ENCODE measurements at places on chromosomes 6 and 20.

DNA sequence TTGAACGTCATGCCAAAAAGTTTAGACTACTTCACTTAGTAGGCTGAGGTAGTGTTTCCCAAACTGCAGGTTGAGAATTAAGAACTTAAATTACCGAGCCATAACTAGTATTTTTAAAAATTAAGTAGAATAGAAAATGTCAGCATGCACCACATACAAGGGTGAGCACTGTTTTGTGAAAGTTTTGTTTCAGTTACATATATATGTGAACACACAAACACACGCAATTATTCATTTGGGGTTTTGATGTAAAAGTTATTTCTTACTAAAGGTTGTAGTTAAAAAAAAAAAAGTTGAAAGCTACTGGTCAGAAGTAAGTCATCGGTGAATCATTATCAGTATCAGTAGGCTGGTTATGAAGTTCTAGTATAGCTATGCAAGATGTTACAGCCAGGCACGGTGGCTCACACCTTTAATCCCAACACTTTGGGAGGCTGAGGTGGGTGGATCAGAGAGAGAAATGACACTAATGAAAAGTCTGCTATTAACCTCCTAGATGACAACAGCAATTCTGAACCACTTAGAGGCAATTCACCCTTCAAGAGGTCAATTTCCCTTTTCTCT lies 24.1 kb downstream of the FASTKD5 start:
- DNase-seq: no peak

DNA sequence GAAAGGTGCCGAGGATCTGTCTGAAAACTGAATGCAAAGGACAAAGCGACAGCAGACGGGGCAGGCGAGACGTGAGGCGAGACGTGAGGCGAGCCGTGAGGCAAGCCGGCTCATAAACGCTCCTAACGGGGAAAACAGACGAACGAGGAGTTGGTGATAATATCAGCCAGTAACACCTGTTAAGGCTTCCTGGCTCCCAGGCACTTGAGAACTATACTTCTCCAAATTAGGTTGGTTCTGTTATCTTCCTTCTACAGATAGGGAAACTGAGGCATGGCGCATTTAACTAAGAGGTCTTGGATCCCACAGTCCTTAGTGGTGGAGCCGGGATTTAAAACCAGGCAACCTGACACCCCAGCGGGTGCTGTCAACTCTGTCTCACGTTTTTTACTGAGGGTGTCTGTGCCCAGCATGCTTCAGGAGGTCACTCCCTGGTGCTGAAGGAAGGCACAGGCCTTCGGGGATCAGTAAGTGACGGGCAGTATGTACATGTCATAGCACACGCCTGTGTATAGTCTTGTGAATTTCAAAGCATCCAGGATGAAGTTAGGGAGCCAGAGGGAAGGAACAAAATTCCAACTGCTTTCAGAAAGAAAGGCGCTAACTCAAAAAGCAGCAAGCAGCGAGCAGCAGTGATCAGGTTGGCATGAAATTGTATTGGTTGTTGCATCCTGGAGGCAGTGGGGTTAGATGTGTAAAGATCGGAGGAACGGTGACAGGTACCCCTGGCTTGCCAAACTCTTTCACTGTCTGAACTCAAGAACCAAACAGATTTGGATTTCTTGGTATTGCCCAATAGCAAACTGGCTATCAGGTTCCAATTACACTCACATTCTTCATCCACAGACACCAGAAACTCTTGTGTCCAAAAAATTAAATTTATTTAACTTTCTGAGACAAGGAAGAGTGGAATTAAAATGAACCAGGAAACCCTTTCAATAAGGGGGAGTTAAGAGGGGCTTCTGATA lies 318.7 kb downstream of the THBS2 start:
- DNase-seq: no peak

DNA sequence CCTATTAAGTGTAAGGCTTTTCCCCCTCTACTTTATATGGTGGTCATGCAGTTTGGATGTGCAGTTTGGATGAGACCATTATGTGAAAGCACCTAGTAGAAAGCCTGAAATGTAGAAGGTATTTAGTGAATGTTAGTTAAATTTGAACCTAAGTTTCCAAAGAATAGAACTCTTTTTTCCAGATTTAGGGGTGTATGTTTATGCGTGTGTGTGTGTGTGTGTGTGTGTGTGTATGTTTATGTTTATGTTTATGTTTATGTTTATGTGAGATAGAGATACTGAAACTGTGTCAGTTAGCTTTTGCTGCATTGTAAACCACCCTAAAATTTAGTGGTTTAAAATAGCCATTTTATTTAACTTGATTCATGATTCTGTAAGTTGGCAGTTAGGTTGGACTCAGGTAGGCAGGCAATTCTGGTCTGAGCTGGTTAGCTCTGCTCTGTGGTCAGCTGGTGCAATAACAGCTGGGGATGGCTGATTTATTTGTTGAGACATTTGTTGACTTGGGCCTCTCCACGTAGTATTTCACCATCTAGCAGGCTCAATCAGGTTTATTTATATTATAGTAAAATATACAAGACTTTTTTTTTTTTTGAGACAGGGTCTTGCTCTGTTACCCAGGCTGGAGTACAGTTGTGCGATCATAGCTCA lies 54.0 kb downstream of the STK4 start:
- DNase-seq: no peak

- no peak for DNase-seq
Observed at GRCh38 chr20:51462566-51463276, 79.8 kb downstream of the NFATC2 start.

- DNase-seq: no peak
Observed at GRCh38 chr20:48864254-48864653, 36.5 kb upstream of the PREX1 start.

GRCh38 chr6:81562169-81562568 lies 190.3 kb downstream of the TENT5A start:
- DNase-seq: no peak

- no peak for DNase-seq
Observed at GRCh38 chr6:149680503-149680902, 32.0 kb upstream of the KATNA1 start.

DNA sequence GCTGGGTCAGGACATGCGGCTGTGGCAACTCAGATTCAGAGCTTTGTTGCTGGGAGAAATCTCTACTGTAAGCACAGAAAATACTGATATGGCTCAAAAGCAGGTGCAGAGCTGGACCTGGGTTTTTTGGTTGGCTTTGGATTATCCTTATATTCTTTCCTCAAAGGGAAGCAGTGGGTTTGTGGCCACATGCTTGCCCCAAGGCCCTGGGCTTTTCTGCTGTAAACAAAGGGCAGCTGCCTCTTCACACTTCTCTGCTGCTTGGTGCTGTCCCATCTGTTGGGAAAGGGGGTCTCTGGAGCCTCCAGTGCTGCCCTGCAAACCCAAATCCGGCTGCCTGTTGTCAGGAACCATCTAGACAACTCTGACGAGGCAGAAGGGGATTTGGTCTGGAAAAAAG lies 52.4 kb downstream of the ANKRD6 start:
- DNase-seq: no peak

- no peak for DNase-seq
Observed at GRCh38 chr6:72446430-72446829, 175.4 kb upstream of the KCNQ5 start.

GRCh38 chr6:111871207-111871606 lies 2.0 kb downstream of the FYN start:
- DNase-seq: no peak

- DNase-seq: no peak
Observed at GRCh38 chr6:82032444-82032843, 215.1 kb downstream of the IBTK start.

DNA sequence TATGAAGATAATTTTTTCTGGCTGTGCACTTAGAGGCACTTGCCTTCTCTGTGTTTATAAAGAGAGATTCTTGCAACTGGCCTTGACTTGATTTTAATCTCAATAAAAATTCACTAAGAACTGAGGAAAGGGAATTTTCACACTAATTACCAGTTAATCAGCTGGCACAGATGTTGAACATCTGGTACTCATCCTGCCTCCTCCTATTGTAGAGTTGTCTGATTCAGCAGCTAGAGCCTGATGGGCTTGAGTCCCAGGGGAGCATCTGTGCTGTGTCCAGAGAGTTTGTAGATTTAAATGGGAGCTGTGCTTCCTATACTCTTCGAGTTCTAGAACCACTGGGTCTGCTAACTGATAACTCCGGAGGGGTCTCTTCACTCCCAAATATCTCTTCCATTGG lies 284.4 kb upstream of the RNF24 start:
- no peak for DNase-seq

DNA sequence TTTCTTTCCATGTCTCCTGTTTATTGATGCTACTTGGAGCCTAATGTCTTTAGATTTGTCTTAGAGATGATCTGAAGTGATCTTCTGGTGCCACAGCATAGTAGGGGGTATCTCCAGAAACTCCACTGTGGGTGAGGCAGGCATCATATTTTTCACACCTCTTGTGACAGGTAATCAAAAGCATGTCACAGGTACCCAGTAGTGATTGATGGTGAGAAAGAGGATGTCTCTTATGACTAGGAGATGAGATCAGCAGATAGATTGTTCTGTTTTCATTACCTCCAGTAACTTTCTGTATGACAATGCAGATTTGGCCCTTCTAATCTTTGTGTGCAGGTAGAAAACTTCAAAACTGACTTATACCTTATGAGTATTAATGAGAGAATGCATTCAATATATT lies 13.5 kb downstream of the NCOA7 start:
- no peak for DNase-seq

DNA sequence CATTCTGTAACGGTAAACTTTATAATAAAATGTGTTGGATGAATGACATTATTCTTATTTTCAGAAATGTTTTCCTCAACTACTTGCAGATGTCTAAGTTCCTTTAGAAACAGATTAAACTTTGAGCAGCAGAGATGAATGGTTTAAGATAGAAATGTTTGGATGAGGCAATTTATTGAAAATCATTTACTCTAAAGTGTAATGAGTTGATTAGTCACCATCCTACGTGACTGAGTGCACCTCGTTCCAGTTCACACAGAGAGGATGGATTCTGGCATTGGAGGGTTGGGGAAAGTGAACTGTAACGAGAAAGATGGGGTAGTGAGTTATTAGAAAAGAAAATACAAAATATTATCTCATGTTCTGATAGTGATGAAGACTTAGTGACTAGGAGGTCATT lies 28.7 kb downstream of the SMPDL3A start:
- no peak for DNase-seq

DNA sequence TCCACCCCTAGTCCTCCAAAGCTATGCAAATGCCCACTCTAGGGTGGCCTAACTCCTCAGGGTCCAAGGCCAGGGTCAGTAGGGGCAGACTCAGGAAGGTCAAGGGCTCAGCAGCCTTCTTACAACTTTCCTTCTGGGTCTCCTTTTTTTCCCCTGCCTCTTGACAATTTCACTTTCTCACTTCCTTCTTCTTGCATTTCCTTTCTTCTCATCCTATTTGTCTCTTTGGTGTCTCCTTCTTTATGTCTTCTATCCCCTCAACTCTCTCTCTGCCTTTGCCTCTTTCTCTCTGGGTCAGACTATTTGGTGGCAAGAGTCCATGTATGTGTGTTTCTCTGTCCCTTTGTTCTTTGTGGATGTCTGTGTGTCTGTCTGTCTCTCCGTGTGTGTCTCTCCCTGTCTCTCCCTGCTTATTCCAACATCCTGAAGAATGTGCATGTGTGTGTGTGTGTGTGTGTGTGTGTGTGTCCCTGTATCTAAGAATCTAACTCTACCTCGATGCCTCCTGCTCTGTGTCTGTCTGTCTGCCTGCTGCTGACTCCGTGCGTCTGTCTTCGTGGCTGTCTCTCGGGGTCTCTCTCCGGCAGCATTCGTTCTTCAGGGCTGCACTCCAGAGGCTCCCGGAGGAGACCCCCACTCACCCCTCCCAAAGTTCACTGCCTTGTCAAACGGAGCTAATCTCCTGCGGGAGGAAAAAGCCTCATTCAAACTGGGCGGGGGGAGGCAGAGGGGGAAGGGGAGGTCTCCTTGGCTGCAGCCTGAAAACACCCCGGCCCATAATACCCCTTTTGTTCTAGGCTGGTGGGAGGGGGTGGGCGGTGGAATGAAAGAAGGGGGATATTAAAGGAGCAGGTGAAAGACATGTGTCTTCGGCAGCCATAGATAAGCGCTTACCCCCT lies 51.7 kb upstream of the FOXP4 start:
- DNase-seq: no peak

GRCh38 chr6:153125032-153125431 lies 6.0 kb downstream of the RGS17 start:
- no peak for DNase-seq

GRCh38 chr6:79034865-79035264 lies 43.2 kb downstream of the PHIP start:
- no peak for DNase-seq

GRCh38 chr20:23497536-23497935 lies 6.6 kb downstream of the CST8 start:
- no peak for DNase-seq

- no peak for DNase-seq
Observed at GRCh38 chr6:56408976-56409375, 161.6 kb upstream of the COL21A1 start.

- no peak for DNase-seq
Observed at GRCh38 chr20:56442389-56443365, 25.8 kb upstream of the RTF2 start.

GRCh38 chr6:40442591-40442990 lies 144.6 kb downstream of the LRFN2 start:
- no peak for DNase-seq

DNA sequence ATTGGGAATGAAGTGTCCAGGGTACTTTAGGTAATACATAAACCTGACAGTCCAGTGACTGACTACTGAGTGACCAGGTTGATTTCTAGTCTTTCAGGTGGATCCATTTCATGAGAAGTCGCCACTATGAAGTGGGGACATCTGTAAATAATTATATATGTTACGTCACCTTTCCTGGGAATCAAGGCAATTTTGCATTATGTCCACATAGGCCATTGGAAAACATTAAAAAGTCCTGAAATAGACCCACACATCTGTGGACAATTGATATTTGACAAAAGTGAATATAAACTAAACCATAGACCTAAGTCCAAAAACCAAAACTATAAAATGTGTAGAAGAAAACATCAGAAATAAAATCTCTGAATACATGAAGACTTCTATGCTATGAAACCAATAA lies 231.5 kb downstream of the C6orf118 start:
- no peak for DNase-seq

DNA sequence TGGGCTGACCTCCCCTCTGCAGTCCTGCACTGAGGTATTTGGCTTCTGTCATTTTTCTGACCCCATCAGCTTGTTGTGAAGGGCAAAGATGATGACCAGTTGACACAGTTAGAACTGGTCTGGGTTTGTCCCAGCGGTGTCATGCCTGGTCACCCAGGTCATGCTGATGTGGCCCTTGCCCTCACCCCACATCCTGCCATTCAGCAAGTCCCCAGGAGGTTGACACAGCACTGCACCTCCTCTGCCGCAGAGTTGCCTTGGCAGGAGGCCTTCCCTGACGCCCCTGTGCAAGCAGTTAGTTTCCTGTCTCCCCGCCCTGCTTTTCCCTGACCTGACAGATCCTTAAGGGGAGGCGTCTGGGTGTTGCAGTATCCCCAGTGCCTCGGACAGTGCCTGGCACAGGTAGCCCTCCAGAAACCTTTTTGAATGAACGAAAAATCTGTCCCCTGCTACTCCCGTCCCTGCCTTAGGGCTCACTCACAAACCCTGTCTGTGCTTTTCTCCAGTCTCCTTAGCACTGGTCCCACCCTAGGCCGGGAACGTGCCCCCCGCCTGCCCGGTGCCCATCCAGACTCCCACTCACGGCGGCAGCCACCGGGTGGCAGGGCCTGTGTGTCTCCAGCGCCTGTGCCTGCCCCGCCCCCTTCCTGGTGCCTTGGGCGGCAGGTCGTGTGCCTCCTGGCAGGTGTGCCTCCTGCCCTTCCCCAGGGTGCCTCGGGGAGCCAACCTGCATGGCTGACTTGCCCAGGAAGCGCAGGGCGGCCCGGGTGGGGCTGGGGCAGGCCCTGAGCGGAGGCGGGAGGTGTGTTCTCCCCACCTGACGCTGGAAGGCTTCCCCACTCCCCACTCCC lies 146.3 kb upstream of the RNF24 start:
- no peak for DNase-seq

- no peak for DNase-seq
Observed at GRCh38 chr20:63536997-63537524, at the start of gene PTK6. Gene PTK6 (minus strand): TSS chr20:63537376. CDS start chr20:63537314, 62 bp downstream.

Measured in stimulated activated CD8-positive, alpha-beta memory T cell treated with anti-CD3 and anti-CD28 coated beads, Interleukin-7, amount 100 ng/mL, for 1 hour (primary cell).